ENCODE measurements at places on chromosomes 5 and 9.

GRCh38 chr5:15442193-15442570, 57.8 kb upstream of the FBXL7 start:
- DNase-seq = no peak

GRCh38 chr5:153372425-153373129, 117.9 kb upstream of the GRIA1 start:
- no peak for DNase-seq

DNA sequence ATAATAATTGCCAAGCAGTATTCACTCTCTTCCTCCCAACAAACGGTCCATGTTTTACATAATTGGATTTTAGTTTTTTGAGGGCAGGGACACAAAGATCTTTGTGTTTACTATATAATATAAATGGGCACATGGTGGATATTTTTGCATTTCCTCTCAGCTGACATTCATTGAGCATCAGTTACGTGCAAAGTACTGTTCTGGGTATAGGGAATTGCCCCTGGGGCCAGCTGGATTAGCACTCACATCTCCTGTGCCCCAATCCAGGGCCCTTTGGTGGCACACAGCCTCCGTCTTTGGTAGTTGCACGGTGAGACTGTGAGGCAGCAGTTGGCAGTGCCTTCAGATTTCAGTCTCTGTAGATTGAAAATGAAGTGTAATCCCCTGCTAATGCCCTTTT, 1.6 kb downstream of the TDRD7 start:
- DNase-seq = no peak

DNA sequence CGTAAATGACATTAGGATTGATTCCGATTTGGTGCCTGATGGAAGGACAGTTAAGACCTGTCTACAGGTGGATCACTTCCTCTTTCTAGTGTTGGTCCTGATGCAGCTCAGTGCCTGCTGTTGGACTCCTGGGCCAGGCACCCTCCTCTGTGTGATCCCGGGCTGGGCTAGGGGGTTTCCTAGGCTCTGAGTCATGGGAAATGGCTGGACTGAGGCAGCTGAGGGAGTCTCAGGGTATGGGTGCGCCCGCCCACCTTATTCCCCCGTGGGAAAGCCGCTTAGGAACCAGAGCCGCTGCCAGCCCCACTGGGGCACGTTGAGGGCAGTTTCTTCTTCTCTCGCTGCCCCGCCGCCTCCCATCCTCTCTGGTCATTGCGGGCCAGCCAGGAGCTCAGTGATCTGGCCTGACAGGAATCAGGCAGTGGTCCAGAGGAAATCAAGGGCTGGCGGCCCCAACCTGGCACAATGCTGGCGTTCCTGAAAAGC, 12.9 kb downstream of the TCF7 start:
- no peak for DNase-seq

DNA sequence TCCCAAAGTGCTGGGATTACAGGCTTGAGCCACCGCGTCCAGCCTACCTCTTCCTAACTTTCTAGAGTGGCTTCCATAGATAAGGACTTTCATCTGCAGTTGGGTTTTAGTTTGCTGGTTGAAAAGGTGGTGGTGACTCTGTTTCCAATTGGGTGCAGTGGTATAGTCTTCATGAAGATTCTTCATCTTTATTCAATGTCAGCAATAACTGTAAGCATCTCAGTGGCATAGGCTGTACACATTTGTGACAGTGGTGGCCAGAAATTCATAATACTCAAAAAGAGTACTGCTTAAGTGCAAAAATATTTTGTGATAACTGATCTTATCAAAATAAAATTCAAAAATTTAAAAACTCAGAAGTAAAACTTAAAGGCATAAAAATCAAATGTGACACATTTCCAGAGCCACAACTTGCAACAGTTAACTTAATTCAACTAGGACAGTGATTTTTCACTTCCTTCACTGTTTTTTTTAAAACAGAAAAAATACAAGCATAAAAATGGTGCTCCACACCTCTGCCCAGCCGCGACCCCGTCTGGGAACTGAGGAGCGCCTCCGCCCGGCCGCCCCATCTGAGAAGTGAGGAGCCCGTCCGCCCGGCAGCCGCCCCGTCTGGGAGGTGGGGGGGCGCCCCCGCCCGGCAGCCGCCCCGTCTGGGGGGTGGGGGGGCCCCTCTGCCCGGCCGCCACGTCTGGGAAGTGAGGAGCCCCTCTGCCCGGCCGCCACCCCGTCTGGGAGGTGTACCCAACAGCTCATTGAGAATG, 56.4 kb upstream of the CDK5RAP2 start:
- no peak for DNase-seq

Data from activated CD4-positive, CD25-positive, alpha-beta regulatory T cell treated with anti-CD3 and anti-CD28 coated beads, Interleukin-2, amount 50 U/mL, for 16 hours (primary cell).